Stromal cell of bone marrow (primary cell): ENCODE measurements at places on chromosomes 1 and 21.
A peak's percentile ranks its signal among the peaks of the same experiment; 100 is the strongest.

GRCh38 chr21:35599164-35599563 is 461.2 kb downstream of the SETD4 start:
- no peak for DNase-seq

DNA sequence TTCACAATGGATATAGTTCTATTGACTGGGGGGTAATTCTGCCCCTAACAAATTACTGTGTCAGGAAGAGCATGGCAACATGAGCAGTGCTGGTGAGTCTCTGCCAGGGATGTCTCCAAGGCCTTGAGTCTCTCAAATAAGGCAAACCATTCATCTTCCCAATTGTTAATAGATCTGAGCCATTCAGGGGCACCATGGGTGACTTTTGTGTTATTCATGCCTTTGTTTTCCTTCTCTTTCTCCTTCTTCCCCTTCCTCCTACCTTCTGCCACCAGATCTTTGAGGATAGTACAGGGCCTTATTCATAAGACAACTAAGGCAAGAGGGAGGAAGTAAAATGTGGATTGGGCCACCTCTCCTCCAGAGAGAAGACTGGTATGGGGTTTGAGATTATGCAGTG is at the start of gene RGSL1:
TSS of gene RGSL1 (plus strand) at position 60 of the 400 bp plus-strand sequence. CDS start at position 80, 20 bp downstream.
- no peak for DNase-seq

DNA sequence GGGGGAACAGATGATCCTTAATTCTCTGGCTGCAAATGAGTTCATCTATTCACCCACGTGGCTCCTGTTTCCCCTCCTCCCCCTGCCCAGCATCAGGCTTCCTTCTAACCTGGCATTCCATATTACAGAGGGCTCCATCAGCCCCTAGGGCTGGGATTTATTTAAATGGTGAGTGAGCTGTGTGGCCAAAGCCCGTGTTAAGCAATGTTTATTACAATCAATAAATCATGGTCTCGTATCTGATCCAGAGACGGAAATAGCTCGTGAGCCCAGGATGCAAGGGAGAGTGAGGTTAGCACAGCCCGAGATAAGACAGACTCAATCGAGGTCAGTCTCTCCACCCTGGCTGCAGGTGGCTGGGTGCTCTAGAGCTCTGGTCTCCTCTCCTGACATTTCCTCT is 43.1 kb upstream of the IGSF21 start:
- DNase-seq: no peak

- DNase-seq: no peak
Measured at GRCh38 chr1:228500143-228500734, 13.1 kb downstream of the RNF187 start.

- DNase-seq: peak; percentile 17
Measured at GRCh38 chr1:195591917-195592672, 1016.1 kb downstream of the KCNT2 start.

GRCh38 chr1:191648939-191649338 is 509.3 kb upstream of the RGS18 start:
- DNase-seq: no peak

GRCh38 chr1:184767591-184767990 is 12.9 kb upstream of the EDEM3 start:
- no peak for DNase-seq

- no peak for DNase-seq
Measured at GRCh38 chr1:37828410-37829074, 20.5 kb upstream of the YRDC start.

DNA sequence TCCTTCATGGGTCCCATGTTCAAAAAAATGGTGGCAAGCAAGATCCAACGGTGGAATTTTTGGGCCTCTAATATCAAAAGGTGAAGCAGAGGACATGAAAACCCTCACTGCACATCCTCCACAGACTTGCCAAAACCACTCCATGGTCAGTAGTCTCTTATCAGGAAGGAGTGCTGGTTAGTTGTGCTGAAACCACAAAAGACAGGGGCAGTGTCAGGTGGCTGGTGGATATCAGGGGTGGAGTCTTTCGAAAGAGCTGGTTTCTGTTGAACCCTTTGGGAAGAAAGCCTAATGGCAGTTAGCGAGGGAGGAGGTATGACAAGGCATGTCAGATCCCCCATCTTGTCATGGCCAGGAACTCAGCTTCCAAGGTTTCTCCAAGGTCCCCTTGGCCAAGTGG is 395.9 kb upstream of the CAMK1G start:
- DNase-seq: no peak

DNA sequence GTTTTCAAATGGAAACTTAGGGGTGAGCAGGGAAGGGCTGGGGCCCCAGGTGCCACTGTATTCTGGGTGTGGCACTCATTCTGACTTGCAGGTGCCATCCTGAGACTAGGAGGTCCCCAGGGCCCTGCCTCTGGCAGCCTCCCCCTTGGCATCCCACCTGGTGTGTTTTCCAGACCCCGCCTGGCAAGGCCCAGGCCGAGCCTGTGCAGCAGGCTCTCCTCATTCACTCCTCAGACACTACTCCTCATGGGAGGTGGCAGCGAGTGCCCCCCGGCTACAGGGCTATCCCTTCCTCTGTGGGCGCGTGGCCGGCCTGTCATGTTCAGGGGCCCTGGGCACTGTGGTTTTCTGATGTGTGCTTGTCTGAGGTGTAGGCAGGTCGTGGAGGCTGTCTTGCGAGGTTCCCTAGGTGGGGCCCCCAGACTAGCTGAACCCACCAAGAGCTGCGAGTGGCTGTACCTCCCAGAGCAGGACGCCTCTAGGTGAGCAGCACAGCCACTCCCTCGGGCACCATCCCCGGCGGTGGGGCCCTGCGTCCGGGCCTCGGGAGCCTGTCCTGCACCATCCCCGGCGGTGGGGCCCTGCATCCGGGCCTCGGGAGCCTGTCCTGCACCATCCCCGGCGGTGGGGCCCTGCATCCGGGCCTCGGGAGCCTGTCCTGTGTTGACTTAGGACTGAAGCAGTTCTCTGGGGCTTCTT is 13.2 kb downstream of the SLX9 start:
- DNase-seq: no peak

DNA sequence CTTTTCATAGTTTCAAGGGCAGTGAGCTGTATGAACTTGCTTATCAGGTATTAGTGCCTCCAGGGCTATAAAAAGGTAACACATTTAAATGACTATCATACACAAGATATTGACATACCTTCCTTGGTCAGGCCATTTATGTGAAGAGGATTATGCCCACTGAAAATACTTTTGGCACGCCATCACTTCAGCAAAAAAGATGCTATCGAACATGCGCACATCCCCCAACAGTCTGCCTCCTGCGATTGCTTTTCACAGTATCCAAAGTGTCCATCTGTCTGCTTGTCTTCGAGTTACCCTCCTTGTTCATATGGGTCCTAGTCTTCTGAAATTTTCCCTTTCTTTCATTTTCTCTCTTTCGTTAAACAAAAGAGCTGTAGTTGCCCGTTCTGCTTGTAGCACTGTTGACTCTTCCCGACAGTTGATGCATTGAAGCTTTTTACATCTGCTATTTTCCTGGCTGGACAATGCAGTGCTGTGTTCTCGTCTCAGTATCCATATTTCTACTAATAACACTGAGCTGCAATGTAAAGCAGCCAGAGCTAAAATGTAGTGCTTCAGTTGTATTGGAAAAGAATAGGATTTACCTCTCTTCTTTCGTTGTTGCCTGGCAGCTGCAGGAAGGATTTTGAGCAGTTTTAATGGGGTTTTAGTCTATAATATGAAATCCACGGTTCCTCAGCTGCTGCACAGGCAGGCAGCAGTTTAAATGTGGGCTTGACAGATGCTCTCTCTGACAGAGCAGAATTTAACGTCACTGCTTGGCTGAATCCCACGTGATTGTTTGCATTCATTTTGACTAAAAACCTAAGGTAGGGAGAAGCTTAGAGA is at the start of gene B3GALT2:
TSS of gene B3GALT2 (minus strand) at position 713 of the 831 bp plus-strand sequence. CDS start 5,051 bp downstream, outside the sequence.
- peak; percentile 31 for DNase-seq

DNA sequence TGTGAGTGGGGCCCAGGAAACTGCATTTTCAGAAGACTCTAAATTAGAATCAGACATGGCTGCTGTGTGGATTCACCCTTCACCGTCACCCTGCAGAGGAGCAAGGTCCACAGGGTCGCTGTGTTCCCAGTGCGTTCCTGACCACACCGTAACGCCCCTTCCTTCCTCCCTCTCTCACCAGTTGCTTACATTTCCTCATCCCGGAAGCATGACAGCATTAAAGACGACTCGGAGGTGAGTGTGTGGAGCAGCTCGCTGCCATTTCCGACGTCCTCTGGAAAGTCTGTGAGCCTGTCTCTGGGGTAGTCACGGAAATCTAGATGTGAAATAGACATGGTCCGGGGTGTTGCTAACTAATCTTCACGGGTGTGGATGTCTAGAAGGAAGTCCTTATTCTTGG is 45.9 kb downstream of the FAAP20 start:
- no peak for DNase-seq
